ENCODE measurements at places on chromosomes 4 and X. TPM values are rescaled to one million over a fixed set of nuclear protein-coding genes. Genes with fewer than 3 reads are reported as not detected.

DNA sequence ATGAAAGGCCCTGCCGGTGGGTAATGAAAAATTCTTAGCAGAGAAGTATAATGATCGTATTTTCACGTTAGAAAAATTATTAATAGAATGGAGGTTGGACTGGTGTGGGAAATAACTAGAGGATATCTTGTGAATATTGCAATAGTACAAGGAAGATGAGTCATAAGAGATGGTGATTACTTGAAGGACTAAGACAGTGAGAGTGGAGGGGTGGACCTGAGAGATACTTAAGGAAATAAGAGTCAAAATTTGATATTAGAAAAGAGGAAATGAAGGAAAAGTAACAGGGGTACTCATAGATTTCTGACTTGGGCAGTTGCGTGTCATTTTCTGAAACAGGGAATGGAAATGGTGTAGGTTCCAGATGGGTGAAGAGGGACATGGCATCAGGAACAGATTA, 1.7 kb upstream of the USP53 start:
- no peak for DNase-seq

DNA sequence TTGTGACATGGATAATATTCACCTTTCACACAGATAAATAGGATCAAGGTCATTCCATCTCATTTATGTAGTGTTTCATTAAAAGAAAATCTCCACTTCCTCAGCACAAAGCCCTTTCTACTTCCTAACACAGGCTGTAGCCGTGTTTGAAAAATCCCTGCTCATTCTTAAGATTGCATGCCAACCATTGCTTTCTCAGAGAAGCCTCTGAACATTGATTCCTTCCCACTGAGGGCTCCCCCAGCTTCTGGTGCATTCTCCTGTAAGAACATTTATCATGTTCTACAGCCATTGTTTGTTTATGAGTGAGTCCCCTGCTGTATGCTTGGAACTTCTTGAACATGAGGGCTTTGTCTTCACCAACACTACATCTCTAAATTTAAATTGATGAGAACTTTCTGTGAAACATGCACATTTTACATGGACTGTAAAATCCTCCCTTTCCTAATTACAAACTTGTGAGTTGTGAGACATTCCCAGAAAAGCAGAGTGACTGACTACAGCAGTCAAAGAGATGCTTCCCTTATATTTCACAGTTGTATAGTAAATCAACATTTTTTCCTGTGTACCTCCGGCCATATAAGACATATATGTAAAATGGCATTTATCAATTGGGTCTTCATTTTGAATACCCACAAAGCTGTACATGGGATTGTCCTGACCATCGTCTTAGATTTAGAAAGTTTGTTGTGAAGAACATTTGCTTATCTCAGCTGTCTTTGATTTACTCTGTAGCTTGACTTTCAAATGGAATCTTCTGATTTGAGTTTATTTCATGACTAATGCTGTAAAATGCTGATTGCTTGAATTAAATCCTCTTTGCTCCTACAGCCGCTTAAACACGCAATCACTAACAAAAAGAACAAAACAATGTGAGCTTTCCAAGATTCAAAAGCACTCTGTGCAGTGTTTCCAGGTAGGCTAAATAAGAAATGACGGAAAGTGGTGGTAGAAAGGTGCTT, 600.5 kb upstream of the SLIT2 start:
- no peak for DNase-seq

GRCh38 chr4:5078009-5078408, 26.7 kb downstream of the STK32B start:
- no peak for DNase-seq

DNA sequence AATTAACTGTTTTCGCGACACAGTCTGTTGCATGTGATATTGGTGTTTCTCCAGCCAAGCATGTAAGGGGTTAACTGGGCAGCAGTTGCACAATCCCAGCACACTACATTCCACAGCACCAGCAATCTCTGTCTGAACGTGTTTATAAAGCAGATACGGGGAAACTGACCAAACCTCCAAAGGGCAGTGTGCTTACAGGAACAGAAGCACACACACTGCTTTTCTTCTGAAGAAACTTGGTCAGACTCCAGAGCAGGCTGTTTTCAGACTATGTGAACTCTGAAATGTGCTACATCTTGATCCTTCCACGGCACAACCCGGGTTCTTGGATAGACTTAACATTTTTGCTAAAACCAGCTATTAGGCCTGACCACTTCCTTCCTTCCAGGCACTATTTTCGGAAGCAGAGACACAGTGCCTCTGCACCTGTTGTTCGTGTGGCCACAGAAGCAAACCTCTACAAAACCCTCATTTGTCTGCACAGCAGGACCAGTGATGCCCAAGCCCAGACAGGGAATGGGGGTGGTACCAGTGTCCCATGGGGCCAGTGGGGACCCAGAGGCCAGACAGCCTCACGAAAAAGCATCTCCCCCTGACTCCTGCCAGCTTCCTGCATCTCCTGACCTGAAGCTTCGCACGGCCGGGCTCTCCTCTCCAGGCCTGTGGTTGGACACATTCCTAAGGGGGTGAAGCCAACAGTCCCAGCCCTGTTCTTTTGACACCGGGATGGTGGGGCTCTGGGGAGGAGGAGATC, 90.1 kb downstream of the IRF2 start:
- DNase-seq, result peak; percentile 58

DNA sequence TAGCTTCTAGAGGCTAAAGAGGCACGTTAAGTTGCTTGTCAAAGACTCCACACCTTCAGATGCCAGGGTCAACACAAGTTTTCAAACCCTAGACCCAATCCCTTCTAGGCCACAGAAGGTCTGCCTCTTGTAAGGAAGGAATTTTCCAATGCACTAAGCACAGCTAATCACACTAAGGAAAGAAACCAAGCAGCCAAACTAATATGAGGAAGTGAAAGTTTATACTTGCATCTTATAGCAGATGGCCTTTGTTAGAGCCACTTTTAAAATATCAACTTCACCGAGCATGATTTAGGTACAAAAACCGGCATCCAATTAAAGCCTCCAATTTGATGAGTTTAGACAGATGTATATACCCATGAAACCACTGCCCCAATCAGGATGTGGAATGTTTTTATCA, 9.9 kb downstream of the FHL1 start:
- no peak for DNase-seq

- no peak for DNase-seq
Measured at GRCh38 chr4:101019941-101020401, 327.4 kb downstream of the PPP3CA start.

DNA sequence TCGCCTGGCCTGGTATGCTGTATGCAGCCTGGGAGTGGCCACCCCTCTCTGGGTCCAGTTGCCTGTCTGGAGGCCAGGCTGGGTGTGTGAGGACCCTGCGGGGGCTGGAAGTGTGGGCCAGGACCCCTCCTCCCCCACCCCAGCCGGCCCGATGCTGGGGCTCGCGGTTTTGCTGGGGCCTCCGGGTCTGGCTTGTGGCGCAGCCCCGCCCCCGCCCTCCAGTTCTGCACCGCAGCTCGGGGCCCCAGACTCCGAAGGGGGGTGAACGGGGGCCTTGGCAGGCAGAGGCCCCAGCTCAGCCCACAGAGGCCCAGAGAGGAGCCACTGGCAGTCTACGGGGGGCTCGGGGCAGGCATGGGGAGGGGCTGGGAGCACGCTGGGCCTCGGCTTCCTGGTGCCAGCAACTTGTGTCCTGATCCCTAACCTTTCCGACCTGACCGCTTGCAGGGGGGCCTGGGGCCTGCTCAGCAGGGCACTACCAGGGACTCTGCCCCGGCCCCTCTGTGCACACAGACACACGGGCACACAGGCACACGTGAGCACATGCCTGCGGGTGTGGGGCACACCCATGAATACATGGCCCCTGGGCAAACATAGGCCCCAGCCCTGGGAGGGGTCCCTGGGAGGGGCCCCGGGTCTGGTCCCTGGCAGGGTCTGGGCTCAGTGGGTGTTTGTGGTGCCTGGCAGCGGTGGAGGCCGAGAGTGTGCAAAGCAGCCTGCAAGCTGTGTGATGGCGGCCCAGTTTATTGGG, 21.4 kb upstream of the FGFR3 start:
- DNase-seq, result no peak

TMEM47 gene
- total RNA-seq, result 31.5 TPM

KIAA1210 gene
- not detected for total RNA-seq

- DNase-seq, result no peak
Measured at GRCh38 chrX:26387906-26388305, 171.9 kb downstream of the MAGEB5 start.

FABP2 gene
- total RNA-seq, result not detected

GRCh38 chr4:24321131-24321530, 263.2 kb downstream of the DHX15 start:
- DNase-seq, result no peak

ANOS1 gene
- 4.5 TPM for total RNA-seq

All from Right ventricle myocardium superior (tissue), 1 donor.